ENCODE measurements at places on chromosomes 5 and 9.

DNA sequence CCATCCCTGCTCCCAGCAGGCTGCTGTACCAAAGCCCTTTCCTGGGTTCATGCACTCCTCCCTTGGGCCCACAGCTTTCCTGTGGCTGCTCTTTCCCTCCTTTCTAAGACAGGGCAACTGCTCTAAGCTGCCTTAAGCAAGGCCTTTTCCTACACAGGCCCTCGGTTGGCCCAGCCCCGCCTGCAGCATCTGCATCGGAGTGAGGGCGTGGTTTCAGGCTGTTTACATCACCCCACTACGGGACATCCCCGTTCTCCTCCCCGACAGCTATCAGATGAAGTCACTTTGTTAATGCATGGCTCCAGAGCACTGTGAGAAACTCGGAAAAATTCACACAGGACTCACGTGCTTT, 3.4 kb downstream of the DPH7 start:
- peak; percentile 77 for DNase-seq

GRCh38 chr5:123785162-123786071, 273.4 kb downstream of the CSNK1G3 start:
- peak; percentile 40 for DNase-seq

GRCh38 chr5:9297134-9297533, 248.7 kb downstream of the SEMA5A start:
- no peak for DNase-seq

DNA sequence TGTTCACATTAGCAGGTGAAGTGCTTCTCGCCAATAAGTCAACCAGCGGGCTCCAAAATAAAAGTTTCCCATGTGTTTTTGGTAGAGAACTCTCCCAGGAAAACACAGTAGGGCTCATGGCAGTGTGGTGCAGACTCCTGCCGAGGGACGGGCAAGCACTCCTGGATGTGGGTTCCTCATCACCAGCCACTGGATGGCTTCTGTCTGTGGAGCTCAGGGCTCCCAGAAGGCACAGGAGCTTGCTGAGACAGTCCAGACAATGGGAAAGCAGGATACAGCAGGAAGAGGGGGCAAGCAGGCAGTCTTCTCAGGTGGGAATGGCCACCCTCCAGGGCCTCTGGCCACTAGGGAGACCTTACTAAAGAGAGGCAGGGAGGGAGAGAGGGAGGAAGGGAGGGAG, 142.4 kb downstream of the HSD17B3 start:
- no peak for DNase-seq
